Articular chondrocyte of knee joint (primary cell): ENCODE measurements at places on chromosomes 11 and 22. TPM values are rescaled to one million over a fixed set of nuclear protein-coding genes. Genes with fewer than 3 reads are reported as not detected.

Gene RASGRP2
- 0.13 TPM in 1 of 2 replicates, not detected in the other for total RNA-seq

Gene TBX1
- under 0.01 TPM in 1 of 2 replicates, not detected in the other for total RNA-seq

Gene CEP126
- 14.0 and 17.4 TPM in 2 replicates for total RNA-seq

Gene TRIM49
- total RNA-seq = not detected in 2 replicates

Gene OR51V1
- total RNA-seq = not detected in 2 replicates

Gene GAB4
- not detected in 2 replicates for total RNA-seq

Gene GLYATL2
- total RNA-seq = 0.65 and 1.5 TPM in 2 replicates

Gene SPTBN2
- total RNA-seq = 0.43 and 0.91 TPM in 2 replicates
